ENCODE measurements at places on chromosomes 5 and 9.

DNA sequence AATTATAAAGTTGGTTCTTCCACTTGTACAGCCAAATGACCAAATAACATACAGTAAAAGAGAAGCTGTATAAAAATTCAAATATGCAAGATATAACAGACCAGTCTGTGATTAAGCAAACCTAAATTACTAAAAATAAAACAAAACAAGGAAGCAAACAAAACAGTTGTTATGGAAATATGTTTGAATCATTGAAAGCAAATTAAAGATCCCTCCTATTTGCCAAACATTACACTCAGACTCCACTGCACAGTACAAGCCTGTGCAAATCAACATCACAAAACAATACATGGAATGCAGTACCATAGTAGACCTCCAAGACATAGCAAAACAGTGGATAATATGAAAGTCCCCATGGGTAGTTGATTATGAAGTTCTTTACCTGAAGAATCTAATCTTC, 288.1 kb upstream of the PTGER4 start:
- no peak overlapping the region for H3K4me3 ChIP-seq
- no peak overlapping the region for H3K27ac ChIP-seq
- no peaks in the 10 kb centered on the region for H3K36me3 ChIP-seq
- H3K27me3 ChIP-seq, result no peaks in the 10 kb centered on the region

DNA sequence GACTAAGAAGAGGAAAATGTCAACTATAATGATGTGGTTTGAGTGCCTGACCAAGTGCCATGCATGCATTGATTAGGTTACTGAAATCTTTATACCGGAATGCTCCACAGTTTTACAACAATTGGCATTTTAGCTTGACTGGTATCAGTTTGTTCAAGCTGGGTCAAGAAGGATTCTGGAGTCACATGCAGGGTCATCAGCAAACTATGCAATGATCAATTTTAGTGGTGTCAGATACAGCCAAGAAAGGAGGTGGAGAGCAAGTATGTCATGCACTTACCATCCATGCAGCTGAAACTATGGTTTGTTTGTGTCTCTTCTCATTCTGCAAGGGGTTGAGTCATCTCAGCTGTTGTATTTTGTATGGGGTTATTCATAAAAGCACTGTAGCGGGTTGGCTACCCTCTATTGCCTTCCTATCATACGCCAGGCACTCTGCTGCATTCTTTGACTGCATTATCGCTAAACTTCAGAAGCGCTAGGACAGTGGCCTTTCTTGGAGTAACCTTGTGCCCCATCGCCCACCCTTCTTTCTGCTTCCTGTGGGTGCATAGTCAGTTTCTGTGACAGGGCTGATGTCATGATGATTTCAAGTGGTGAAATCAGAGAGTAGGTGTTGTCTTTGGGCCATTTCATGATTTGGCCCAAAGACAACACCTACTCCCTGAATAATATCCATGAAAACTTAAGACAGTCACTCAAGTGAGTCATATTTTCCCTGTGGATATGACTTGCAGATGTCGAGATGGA, 145.4 kb downstream of the MTX3 start:
- no peak for DNase-seq
- no peak overlapping the region for H3K27ac ChIP-seq
- no peak overlapping the region for H3K4me3 ChIP-seq

DNA sequence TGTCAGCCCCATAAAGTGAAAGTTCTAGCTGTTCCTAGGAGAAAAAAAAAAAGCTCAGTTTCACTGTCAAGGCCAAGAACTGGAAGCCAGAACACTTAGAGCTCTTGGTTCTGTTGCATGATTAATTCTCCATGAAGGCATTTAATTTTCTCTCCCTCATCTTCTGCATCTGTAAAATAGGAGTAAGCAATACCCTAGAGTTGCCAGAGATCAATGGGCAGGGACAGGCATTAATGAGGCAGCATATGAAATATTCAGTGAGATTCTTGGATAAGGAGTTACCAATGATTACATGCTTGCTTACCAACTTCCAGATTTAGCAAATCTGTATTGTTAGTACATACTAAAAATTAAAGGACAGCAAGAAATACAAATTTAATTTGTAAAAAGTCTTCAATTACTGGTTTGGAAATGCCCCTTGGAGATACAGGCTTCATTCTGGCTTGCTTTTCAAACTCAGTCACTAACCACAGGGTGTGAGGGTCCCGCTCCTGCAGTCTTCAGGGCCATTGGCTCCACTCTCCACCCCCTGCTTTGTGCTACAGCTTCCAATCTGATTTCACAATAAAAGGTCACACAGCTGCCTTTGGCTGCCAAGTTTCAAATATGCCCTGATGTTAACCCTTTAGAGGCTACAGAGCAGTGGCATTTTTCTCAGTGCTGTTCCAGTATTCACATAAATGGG, 624.6 kb downstream of the BNC2 start:
- no peak overlapping the region for H3K27ac ChIP-seq
- no peak for DNase-seq
- no peak overlapping the region for H3K4me3 ChIP-seq
- no peaks in the 10 kb centered on the region for H3K27me3 ChIP-seq
- peaks cover 13% of the 10 kb centered on the region for H3K4me1 ChIP-seq

DNA sequence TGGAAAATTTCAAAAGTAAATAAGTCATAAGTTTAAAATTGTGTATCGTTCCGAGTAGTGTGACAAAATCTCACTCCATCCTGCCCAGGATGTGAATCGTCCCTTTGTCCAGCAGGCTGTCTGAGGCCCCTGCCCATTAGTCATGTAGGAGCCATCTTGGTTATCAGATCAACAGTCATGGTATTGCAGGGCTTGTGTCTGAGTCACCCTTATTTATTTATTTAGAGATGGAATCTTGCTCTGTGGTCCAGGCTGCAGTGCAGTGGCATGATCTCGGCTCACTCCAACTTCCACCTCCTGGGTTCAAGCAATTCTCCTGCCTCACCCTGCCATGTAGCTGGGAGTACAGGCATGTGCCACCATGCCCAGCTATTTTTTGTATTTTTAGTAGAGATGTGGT, 30.2 kb downstream of the ITGA2 start:
- no peaks in the 10 kb centered on the region for H3K4me1 ChIP-seq
- no peaks in the 10 kb centered on the region for H3K36me3 ChIP-seq
- no peak for DNase-seq
- H3K27me3 ChIP-seq, result no peaks in the 10 kb centered on the region
- H3K27ac ChIP-seq, result no peak overlapping the region

DNA sequence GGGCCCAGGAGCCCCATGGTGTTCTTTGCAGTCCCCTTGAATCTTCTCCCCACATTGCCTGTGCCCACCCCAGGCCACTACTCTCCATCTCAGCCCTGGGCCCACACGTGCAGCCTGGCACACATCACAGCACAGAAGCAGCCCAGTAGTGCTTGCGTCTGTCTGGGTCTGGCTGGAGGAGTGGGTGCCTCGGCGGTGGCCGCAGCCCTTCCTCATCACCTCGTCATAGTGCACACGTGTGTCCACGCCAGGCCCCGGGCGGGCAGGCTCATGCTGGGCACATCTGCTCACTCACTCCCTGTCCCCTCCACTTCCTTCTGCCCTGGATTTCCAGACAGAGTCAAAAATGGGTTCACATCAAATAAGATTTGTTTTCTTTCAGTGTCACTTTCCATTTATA, 33.3 kb downstream of the FGF1 start:
- no peak overlapping the region for H3K4me3 ChIP-seq
- no peak overlapping the region for H3K27ac ChIP-seq
- H3K27me3 ChIP-seq, result no peaks in the 10 kb centered on the region
- DNase-seq, result no peak
- H3K36me3 ChIP-seq, result no peaks in the 10 kb centered on the region
- H3K4me1 ChIP-seq, result peaks cover 17% of the 10 kb centered on the region

DNA sequence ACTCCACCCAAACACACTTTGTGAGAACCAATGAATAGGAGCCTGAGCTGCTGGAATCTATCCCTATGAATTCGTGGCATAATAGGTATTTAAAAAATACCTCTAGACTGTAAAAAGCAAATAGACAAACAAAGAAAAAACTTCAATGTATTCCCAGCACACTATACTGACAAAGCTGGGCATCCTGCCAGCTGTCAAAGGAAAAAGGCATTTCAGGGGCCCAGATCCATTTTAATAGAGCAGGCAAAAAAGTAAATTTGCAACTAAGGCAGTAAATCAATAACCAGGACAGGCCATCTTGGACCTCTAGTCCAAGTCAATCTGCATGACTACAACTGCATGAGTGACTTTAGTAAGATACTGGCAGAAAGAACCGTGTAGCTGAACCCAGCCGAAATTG, 25.6 kb upstream of the LARP1 start:
- no peak overlapping the region for H3K4me3 ChIP-seq
- DNase-seq, result no peak
- H3K27ac ChIP-seq, result no peak overlapping the region

- H3K4me3 ChIP-seq, result no peak overlapping the region
- no peak for DNase-seq
- no peaks in the 10 kb centered on the region for H3K27me3 ChIP-seq
- H3K4me1 ChIP-seq, result no peaks in the 10 kb centered on the region
Measured at GRCh38 chr9:104247899-104248460, 153.9 kb downstream of the SMC2 start.

- no peaks in the 10 kb centered on the region for H3K36me3 ChIP-seq
- DNase-seq, result no peak
- H3K4me1 ChIP-seq, result no peaks in the 10 kb centered on the region
Measured at GRCh38 chr5:58074222-58074621, 385.7 kb downstream of the PLK2 start.

DNA sequence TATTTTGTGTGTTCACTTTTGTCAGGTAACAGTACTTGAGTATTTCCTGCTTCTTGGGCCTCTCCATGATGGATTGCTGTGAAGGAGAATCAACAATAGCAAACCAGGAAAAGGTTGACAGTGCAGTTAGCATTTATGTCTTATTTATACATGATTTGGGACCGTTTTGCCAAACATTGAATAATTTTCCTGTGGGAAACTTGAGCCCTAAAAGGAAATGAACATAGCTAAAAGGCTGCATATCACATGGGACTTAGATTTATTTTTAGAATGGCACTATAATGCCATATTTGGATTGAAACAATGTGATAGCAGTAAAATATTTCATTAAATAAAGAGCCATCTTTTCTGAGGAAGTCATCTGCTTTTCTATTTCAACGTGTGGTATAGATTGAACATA, 15.3 kb downstream of the GPR21 start:
- DNase-seq, result no peak
- H3K36me3 ChIP-seq, result peaks cover 5% of the 10 kb centered on the region
- H3K4me3 ChIP-seq, result no peak overlapping the region
- H3K4me1 ChIP-seq, result peaks cover 10% of the 10 kb centered on the region

DNA sequence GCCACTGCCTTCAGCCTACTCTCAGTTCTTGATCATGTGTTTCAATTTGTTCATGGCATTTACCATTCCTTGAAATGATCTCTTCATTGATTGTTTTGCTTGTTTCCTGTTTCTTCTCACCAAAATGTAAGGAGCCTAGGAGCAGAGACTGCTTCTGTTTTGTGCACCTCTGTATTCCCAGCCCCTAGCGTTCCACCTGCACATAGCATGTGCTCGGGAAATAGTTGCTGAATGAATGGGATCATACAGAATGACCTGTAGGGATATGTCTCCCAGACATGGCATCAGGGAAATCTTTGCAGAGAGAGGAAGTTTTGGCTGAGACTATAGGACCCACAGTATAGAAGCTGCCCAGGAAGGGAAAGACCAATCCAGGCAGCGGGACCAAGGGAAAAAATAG, 6.2 kb upstream of the CERCAM start:
- no peak overlapping the region for H3K4me3 ChIP-seq
- DNase-seq, result no peak
- H3K36me3 ChIP-seq, result no peaks in the 10 kb centered on the region
- H3K27ac ChIP-seq, result no peak overlapping the region
- H3K27me3 ChIP-seq, result no peaks in the 10 kb centered on the region

GRCh38 chr9:133505901-133506652, 18.7 kb downstream of the MYMK start:
- H3K27me3 ChIP-seq, result no peaks in the 10 kb centered on the region
- no peak for DNase-seq
- peaks cover 11% of the 10 kb centered on the region for H3K4me1 ChIP-seq
- no peaks in the 10 kb centered on the region for H3K36me3 ChIP-seq

GRCh38 chr5:151182976-151183375, 25.4 kb upstream of the ANXA6 start:
- H3K4me1 ChIP-seq, result no peaks in the 10 kb centered on the region
- no peak for DNase-seq
- peaks cover 10% of the 10 kb centered on the region for H3K36me3 ChIP-seq
- H3K27me3 ChIP-seq, result no peaks in the 10 kb centered on the region

DNA sequence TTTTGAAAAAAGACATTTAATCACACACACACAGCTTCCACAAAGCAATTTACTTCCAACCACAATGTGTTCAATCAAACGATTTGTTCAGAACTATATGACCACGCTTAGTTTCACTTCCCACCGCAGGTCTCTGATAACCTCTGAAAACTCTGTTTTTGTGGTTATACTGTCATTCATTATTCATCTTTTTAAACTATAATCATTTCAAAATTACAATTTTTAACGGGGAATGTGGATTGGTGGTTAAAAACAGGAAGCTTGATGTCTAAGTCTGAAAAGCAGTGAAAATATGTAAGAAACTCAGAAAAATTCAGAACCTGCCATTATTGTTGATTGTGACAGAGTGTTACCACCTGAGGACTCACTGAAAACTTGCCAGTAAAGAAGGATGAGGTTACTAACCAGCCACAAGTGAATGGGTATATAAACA, 12.7 kb upstream of the TMEM174 start:
- H3K27ac ChIP-seq, result no peak overlapping the region
- H3K27me3 ChIP-seq, result peaks cover 23% of the 10 kb centered on the region
- DNase-seq, result no peak
- H3K4me1 ChIP-seq, result peaks cover 16% of the 10 kb centered on the region
- H3K36me3 ChIP-seq, result no peaks in the 10 kb centered on the region

Measured in esophagus squamous epithelium (tissue), 5 donors.